Kidney epithelial cell (primary cell): ENCODE measurements at places on chromosomes 13 and 19. TPM values are rescaled to one million over a fixed set of nuclear protein-coding genes. Genes with fewer than 3 reads are reported as not detected.

KIR2DL3 gene
- not detected in 2 replicates for total RNA-seq

CDX2 gene
- not detected in 2 replicates for total RNA-seq

PPM1N gene
- total RNA-seq, result 0.48 TPM in 1 of 2 replicates, not detected in the other

ALKBH7 gene
- total RNA-seq, result 55.1 and 69.7 TPM in 2 replicates

CCDC9 gene
- 13.8 and 16.5 TPM in 2 replicates for total RNA-seq

GTF2F1 gene
- total RNA-seq, result 48.7 and 51.3 TPM in 2 replicates

EDNRB gene
- total RNA-seq, result 0.21 and 0.75 TPM in 2 replicates

SYCN gene
- not detected in 2 replicates for total RNA-seq

GPR12 gene
- not detected in 2 replicates for total RNA-seq

FAAP24 gene
- 1.4 and 1.7 TPM in 2 replicates for total RNA-seq

TNFRSF19 gene
- 31.3 and 38.5 TPM in 2 replicates for total RNA-seq

GADD45GIP1 gene
- total RNA-seq, result 60.1 and 78.0 TPM in 2 replicates

NKPD1 gene
- total RNA-seq, result 0.07 and 0.46 TPM in 2 replicates

PROZ gene
- not detected in 2 replicates for total RNA-seq

IGSF23 gene
- 0.13 TPM in 1 of 2 replicates, not detected in the other for total RNA-seq

EFNB2 gene
- 42.1 and 46.3 TPM in 2 replicates for total RNA-seq

EPS8L1 gene
- 30.5 and 33.8 TPM in 2 replicates for total RNA-seq

WIZ gene
- total RNA-seq, result 42.7 and 64.1 TPM in 2 replicates

LHB gene
- total RNA-seq, result 8.2 and 8.4 TPM in 2 replicates
